ENCODE measurements at places on chromosomes 7 and 10.
A peak's percentile ranks its signal among the peaks of the same experiment; 100 is the strongest.

GRCh38 chr10:71035511-71036296 lies 147.3 kb upstream of the PCBD1 start:
- no peak for DNase-seq

- DNase-seq = peak; percentile 4
Measured at GRCh38 chr10:33441561-33441960, 107.1 kb upstream of the NRP1 start.

GRCh38 chr10:129929343-129930292 lies 34.5 kb downstream of the EBF3 start:
- no peak for DNase-seq

DNA sequence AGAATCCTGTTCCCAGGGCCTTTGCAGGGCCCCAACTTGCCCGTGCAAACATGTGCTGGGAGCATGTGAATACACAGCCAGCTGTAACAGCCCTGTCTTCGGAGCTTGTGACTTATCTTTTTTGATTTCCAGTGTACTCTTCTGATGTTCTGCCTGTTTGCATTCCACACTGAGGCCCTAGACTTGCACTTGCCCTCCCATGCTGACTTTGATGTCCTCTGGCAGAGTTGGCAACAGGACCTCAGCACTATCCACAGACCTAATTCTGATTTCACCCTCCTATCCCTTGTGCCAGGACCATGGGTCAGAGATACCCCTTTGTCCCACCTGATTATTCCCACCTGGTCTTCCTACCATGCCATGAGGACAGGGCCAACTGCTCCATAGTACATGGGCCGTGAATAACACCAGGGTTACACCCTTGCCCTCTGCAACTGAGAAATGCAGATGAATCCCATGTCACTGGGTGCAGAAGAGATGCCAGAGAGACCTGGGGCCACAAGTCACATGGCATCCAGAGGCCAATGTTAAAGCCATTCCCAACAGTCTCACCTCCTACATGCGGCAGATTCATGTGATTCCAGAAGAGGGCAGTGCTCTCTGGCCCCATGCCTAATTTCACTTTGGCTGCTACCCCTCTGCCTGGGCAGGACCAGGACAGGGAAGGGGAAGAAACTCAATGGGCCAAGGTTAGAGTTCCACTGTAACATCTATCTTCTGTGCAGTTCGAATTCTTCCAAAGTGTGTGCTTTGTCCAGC lies 43.0 kb downstream of the SCRN1 start:
- peak; percentile 16 for DNase-seq

DNA sequence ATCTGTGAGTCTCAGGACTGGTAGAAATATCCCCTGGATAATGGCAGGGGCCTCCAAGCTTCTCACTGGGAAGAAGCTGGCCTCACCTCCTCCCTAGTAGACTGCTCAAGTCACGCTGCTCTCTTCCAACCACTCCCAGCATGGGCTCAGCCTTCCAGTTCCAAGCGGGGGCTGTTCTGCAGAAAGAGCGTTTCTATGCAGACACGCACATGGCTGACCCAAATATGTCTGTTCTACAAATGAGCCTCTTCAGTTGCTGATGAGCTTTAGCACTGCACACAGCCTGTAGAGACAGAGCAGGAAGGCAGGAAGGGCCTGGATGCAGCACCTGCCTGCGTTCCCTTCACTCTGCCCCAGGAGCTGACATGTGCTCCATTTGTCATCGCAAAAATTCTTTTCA lies 523.9 kb upstream of the MGMT start:
- no peak for DNase-seq

GRCh38 chr7:96388166-96388565 lies 66.3 kb upstream of the SLC25A13 start:
- no peak for DNase-seq

GRCh38 chr7:17516771-17517170 lies 218.3 kb downstream of the AHR start:
- DNase-seq = no peak

GRCh38 chr10:6121146-6121545 lies 32.3 kb downstream of the RBM17 start:
- no peak for DNase-seq

Measured in SJSA1 (cell line).